ENCODE measurements at places on chromosomes 11 and 22.

GRCh38 chr11:2428322-2428795, 16.0 kb downstream of the TRPM5 start:
- peak; percentile 55 for DNase-seq

- DNase-seq: peak; percentile 71
These were observed at the start of gene SMCO4 for GRCh38 chr11:93543292-93543977. Gene SMCO4, minus strand, starts transcription at chr11:93543391. Its CDS starts 64,202 bp downstream, at chr11:93479189.

DNA sequence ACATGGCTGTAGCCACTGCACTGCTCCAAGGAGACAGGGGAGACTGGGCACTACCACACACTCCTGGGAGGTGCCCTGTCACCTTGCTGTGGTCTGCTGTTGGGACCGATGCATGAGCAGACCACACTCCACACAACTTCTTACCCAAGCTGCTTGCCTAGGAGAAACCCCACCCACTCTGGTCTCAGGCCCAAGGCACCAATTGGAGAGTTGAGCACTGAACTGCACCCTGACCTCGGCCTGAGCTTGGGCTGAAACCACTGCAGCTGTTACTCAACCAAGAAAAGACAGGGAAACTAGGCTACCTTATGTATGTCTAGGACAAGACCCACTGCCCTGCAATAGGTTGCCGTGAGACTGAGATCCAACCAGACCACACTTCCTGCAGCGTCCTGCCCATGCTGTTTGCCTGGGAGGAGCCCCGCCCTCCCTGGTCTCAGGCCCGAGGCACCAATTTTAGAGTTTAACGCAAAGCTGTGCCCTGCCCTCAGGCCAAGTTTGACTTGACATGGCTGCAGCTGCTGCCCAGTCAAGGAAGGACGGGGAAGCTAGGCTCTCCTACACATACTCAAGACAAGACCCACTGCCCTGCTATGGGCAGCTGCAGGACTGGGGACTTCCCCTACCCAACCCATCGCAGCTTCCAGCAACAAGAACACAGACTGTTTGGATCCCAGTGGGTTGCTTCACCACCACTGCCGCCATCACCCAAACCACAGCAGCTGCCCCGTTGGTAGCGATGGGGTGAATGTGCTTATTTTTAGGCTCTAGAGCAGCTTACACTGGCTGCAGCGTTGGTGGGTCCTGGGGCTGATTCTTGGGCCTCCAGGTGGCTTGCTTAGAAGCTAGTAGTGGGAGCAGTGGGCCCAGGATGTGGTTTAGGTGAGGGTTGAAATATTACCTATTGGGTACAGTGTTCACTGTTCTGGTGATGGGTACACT, 66.8 kb downstream of the BRD1 start:
- DNase-seq: no peak

DNA sequence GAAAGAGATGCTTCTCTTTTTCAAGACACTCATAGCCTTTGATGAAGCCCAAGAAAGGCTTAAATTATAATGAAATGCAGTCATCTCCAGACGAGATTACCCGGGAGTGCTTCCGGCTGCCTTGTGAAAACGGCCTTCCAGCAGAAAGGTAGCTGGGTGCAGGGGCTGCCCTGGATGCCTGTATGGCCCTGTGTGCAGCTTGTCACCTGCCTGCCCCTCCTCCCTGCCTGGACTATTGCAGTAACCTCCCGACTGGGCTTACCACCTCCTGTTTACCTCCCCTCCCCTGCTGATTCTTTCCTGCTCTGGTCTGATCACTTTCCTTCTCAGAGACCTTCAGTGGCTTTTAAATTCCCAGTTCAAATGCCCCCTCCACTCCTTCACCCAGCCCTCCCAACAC, 126.4 kb upstream of the SYT13 start:
- no peak for DNase-seq

- DNase-seq: no peak
These were observed 44.6 kb downstream of the WT1 start for GRCh38 chr11:32390712-32391111.

- peak; percentile 29 for DNase-seq
These were observed 51.6 kb upstream of the TCF20 start for GRCh38 chr22:42321908-42322561.

- DNase-seq: peak; percentile 64
These were observed 10.4 kb downstream of the SPATA19 start for GRCh38 chr11:133834682-133835592.

DNA sequence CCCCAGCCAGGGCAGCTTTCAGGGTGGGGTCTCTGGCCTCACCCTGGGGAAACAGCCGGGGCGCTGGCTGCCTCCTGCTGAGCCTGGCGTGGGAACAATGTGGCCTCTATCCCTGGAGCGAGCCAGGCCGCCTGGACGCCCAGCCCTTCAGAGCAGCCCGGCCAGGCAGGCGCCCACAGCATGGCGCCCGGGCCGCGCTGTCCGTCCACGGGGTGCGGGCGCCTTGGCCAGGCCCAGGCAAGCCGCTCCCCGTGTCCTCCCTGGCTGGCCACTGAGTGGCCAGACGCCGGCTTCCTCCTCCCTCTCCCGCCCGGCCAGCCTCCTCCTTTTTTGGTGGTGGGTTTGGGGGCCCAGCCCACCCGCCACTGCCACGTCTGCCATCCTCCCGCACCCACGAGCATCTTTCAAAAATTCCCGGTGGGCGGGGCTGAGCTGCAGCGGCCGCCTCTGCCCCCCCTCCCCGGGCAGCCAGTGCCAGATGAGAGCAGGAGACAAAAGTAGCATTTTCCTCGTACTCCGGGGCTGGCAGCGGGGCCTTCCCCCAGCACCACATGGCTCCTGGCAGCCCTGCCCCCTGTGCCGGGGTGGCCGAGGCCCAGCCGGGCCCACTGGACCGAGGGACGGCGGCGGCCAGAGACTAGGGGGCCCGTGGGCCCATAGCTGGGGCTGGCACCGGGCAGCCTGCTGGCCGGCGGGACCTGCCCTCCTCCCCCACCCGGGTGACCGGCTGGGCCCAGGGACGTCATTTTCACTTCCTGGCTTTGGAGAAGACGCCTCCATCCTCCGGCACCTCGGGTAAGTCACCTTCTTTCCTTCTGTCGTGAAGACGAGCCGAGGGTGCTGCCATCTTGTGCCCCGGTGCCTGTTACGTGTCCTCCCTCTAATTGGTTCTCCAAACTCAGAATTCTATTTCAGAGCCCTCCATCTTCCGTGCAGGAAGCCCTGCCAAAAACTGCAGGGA, 70.2 kb upstream of the PPARA start:
- no peak for DNase-seq

- peak; percentile 86 for DNase-seq
These were observed 10.7 kb downstream of the LSP1 start for GRCh38 chr11:1863352-1864216.

Data from fibroblast of pulmonary artery (primary cell).